ENCODE measurements at places on chromosomes 5 and 9.

GRCh38 chr9:75190762-75191161 lies 102.4 kb downstream of the OSTF1 start:
- DNase-seq: no peak

DNA sequence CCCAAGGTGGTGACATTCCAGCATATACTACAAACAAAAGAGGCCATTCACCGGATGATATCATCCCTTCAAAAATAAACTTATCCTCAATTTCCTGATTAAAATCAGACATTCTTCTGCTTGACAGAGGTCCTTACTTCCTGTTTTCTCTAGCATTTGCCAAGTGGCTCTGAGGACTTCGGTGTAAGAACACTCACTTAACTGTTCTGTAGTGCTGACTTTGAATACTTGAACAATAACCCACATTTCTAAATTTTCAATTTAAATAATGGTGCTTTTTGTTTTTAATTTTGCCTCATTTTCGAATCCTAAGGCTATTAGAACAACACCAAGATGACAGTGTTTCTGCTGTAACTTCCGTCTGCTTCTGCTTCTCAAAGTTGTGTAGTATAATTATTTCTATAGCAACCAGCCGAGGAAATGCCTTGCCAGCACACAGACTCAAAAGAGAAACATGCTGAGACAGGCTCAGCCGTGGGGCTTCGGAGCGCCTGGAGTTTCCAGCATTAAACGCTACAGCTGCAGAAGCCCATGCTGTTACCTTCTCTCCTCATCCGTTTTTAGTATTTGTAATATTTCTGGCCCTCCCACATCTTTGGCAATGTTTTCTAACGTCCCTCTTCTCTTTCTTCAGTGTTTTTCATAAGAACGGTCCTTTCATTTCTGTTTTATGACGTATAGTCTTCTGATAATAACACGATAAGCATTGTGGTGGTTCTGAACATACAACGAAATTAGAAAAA lies 19.5 kb upstream of the ANXA1 start:
- DNase-seq: peak; percentile 83

GRCh38 chr5:1881731-1882336 lies 891 bp downstream of the IRX4 start:
- DNase-seq: no peak

GRCh38 chr9:81125446-81126092 lies 563.8 kb downstream of the TLE1 start:
- DNase-seq: no peak

DNA sequence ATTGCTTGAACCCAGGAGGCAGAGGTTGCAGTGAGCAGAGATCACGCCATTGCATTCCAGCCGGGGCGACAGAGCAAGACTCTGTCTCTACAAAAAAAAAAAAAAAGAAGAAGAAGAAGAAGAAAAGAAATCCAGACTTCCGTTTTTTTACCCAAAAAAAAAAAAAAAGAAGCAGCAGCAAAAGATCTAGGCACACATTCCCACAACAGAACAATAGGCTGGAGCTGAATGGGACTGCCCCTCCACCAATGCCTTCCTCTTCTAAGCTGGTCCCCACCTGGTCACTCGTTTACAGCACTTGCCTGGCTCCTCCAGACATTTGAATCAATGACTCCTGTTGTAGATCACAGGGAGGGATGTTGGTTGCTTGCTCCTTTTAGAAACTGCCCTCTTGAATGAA lies 1.6 kb upstream of the LMAN2 start:
- DNase-seq: no peak

DNA sequence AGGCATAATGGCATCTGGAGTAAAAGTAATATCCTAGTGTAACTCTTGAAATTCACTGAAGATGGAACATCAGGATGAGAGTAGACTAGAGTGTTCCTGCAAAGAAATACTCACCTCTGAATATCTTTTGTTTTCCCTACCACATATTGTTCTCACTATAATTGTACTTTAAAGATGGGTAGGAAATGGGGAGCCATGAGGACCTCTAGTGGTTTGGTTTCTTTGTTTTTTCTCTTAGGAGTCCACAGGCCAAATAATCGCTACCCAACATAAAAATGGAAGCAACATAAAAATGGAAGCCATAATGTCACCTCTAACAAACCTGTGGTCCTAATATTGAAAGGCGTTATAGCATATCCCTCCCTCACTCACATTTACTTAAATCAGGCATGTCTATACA lies 2375.8 kb downstream of the MAT2B start:
- DNase-seq: no peak

DNA sequence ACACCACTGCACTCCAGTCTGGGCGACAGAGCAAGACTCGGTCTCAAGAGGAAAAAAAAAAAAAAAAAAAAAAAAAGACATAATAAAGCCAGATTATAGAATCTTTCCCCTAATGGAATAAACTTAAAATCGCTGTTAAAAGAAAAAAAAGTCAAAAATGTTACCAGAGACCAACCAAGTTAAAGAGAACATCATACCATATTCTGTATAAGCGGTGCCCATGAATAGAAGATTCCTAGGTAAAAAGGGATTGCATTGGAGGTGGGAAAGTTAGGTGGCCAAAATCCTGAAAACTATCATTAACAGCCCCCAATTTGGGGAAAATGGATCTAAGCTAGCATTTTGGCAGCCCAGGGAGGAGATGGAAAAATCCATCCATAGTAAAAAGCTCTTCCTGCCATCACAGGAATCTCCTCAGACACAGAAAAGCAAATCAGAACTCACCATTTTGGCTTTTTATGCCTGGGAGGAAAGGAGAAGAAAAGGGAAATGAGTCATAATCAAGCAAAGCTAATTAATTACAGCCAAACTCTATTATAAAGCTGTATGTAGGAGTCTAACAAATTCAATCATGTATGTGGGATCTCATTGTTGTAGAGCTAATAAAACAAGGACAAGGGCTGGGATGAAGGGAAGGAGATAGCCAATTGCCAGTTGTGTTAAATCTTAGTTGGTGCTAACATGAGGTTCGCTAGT lies 363.8 kb downstream of the ARL15 start:
- DNase-seq: no peak

- no peak for DNase-seq
These were observed 109.8 kb upstream of the SLC25A48 start for GRCh38 chr5:135724617-135725016.

DNA sequence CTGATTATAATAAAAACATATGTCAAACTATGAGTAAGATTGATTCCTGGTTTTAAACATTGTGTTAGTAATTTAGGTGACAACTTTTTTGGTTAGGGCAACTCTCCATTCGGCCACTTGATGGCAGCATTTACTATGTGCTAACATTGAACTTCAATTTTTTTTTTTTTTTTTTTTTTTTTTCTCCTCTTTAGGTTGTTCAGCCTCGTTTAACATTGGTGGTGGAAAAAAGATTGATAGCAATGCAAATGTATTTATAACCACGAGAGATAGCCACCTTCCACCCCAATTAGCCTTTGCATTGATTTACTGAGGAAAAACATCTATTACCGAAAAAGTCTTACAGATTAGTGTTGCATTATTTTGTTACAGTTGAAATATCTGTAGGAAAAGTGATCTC lies 159.1 kb downstream of the CSNK1G3 start:
- peak; percentile 15 for DNase-seq
